ENCODE measurements at places on chromosomes 2 and 18.

DNA sequence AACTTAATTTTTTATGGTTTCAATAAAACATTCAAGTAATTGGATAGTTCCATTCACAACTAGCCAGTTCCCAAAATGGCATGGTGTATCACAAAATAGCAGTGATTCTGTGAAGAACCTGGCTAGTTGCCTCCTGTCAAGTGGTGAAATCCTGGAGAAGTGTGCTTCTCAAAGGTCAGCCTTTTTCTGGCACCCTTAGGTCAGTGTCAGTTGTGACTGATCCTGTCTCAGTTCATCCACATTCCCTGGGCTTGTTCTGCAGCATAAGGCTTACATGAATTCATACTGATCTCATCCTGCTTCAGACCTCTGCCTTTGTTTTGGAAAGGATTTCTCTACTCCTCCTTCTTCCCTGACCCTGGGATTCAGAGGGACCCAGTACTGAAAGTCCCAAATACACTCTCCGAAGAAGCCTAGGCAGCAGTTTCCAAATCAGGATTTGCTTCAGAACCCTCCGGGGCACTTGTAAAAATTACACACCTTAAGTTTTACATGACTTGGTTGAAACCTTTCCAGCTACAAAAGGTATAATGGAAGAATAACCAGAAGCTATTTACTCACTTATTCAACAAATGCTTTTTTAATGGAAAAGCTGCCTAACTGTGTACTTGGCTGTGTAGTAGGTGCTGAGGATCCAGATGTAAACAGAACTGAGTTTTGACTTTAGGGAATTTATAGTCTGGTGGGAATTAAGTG lies 11.0 kb downstream of the MAP3K20 start:
- no peak for DNase-seq

GRCh38 chr2:121159291-121160071 lies 125.5 kb downstream of the TFCP2L1 start:
- no peak for DNase-seq

DNA sequence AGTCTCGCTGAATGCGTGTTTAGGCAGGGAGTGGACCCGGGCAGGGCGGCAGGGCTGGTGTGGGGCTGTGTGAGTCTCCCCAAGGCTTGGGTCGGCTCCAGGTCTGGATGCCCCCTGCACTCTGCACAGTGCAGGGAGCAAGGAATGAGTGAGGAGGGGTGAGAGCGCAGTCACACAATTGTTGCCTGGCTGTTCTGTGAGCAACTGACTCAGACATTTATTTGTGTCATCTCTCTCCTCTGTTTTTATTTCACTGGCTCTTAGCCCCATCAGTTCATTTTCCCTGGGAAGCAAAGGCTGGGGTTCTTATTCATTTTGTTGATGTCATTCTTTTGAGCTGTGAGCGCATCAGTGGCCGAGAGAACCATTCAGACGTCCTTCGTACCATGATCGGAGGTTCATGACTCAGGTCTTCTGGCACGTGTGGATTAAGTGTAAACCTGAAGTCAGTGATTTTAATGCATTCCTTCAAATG lies 61.1 kb downstream of the GATA6 start:
- no peak for DNase-seq

DNA sequence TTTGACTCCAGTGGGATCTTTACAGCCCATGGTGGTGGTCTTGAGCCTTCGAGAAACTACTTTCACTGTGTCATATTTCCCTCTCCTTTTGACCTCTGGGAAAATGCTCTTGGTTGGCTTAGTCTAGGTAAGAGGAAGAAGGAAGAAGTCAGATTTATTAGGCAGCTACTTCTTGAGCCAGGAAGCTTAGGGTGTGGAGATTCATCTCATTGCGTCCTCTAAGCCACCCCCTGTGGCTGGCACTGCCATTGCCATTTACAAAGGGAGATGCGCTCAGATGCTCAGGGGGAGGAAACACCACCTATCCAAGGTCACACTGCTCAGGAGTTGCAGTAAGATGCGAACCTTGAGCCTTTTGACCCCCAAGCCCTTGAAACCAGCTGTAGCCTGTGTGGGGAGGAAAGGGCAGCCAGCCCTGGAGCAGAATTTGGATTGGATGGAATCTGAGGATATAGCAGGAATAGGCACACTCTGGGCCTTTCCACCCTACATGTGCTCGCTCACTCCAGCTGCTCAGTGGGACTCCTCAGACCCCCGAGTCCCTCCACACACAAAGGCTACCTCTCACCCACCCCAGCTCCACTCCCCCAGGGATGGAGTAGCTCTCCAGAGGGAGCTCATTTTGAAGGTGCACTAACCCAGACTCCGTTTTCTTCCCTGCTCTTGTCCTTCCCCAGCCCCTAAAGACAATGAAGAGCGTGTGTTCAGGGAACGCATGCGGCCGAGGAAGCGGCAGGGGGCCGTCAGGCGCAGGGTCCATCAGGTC lies 321.3 kb upstream of the EPAS1 start:
- no peak for DNase-seq

DNA sequence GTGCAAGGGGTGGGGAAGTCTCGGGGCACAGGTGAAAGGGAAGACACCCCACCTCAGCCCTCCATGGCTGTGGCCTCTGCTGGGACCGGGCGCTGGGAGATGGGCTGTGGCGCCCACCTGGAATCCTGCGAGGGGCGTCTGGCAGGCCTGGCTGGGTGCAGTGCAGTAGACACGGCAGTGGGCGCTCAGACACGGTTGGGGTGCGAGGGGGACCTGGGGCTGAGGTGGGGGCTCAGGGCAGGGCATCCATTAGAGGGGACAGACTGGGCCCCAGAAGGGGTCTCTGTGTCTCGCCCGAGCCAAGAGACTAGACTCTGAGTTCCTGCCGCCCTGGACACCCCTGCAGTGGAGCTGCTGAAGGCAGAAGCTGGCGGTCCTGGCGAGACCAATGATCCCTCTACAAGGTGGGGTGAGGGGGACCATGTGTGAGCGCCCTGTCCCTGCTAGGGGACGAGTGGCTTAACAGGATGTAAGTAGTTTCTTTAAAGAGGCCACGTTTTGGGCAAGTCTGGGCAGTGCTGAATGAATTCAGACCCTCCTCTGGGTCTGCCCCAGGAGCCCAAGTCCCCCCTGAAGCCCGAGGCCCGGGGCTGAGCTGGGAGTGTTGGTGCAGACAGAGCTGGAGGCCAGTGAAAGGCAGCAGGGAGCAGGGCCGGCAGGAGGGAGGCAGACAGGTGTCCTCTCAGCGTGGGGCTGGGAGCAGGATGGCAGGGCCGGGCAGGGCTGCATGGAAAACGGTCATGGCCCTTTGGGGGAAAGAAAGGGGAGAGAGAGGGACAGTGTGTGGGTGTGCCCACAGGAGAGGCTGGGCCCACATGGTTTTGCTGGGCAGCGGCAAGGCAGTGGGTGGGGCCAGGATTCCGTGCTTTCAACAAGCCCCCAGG lies 57.2 kb downstream of the HS6ST1 start:
- DNase-seq = no peak

- no peak for DNase-seq
These were observed 131.9 kb upstream of the CHAC2 start for GRCh38 chr2:53635694-53636093.

GRCh38 chr2:4047961-4048891 lies 344.9 kb downstream of the DCDC2C start:
- DNase-seq = no peak

DNA sequence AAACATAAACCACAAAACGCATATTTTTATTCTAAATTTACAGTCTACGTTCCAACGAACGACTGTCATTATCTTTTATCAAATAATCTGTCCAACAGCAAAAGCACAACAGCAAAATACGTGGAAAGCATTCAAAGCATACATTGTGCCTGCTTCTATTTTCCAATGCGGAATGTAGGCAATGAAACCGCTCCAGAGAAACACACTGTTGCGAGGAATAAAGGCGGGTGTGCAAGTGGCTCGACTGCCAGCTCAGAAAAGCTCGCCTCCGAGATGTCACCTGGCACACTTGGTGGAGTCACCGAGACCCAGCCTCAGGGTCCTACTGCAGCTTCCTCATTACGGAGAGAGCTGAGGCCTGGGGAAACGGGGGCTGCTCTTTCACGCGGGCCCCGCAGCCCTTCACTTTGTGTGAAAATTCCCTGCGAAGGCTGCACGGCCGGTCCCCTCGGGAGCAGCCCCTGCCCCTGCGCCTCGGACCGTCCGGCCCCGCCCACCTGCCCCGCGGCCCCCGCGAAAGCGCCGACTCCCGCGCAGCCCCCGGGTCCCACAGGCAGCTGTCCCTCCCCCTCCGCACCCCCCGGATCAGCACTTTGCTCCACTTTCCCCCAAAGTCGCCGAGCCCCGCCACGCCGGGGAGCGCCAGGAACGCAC lies 752 bp downstream of the MGAT4A start:
- DNase-seq = peak; percentile 55

DNA sequence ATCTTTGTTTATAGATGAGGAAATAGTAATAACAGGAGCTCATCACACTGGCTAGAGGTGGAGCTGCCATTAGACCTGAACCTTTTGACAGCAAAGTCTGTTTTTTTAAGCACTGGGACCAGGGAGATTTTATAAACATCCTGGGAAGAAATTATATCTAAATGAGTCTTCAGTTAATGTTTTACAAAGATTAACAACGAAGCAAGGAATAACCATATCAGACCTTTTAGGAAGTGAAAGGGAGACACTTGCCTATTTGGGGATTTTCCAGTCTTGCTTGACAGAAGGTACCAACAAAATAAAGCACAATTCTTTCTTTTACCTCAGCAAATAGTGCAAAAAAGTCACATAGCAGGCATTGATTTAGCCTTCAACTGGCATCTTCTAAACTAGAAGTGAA lies 777.0 kb downstream of the CPS1 start:
- DNase-seq = no peak

DNA sequence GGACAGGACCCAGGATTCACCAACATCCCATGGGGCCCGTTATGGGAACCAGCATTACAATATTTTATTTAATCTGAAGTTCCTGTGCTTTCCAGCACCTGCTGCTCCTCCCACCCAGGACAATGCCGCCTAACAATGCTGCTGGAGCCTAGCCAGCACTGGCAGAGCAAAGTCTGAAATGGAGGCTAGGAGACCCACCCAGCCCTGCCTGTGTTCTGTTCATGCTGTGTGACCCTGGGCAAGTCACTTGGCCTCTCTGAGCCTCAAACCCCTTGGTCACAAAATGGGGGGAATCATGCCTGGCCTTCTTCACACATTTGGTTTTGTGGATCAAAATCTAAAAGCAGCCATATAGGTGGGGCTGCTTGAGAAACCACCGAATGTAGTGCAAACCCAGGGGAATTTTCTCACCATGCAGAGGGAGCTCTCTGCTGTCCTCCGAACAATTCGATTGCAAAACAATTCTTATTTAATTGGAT lies 38.5 kb upstream of the ODC1 start:
- no peak for DNase-seq

GRCh38 chr18:4455113-4455811 lies at the start of gene DLGAP1:
Gene DLGAP1, minus strand, starts transcription at chr18:4455307.
- DNase-seq = no peak

DNA sequence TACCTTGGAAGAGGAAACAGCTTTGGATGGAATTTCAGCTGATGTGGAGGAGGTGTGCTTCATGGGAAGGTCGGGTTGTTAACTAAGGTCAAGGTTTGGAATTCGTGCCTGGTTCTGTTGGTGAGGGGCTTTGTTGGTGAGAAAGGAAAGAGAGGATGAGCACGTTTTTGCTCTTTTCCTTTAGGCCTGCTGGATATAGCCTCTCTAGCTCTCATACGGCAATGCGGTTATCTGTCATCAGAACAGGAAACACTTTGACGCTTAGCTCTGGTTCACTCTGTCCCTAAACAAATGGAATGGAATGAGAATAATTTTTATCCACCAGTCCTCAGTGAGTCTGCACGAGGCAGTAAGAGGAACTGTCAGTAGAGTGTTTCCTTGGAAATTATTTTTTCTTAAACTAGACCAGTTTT lies 169.7 kb upstream of the NOSTRIN start:
- DNase-seq = no peak

- DNase-seq = no peak
These were observed 490.9 kb downstream of the STK39 start for GRCh38 chr2:167756446-167756845.

- no peak for DNase-seq
These were observed 206.9 kb upstream of the SPRED2 start for GRCh38 chr2:65639156-65639864.

DNA sequence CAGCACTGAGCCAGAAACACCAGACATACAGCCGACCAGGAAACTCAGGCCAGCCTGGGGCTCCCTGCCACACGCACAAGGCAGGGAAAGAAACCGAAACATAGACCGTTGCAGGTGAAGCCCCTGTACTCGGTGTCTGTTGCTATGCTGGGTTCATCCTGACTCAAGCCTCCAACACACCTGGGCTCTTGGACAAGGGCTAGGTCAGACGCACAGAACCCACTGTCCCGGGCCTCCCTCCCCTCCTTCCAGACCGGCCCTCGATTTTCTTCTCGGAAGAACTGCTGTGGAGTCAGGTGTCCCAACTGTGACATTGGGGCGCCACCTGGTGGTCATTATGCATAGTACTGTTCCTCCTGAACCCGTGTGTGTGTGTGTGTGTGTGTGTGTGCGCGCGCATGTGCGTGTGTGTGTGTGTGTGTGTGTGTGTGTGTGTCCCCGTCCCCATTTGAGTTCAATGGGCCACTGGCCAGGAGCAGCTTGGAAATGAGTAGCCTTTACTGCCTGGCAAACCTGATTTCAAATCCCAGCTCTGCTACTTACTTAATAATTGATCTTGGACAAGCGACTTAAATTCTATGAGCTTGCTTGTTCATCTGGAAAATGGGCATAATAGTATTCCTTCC lies 55.4 kb upstream of the GLI2 start:
- peak; percentile 61 for DNase-seq

DNA sequence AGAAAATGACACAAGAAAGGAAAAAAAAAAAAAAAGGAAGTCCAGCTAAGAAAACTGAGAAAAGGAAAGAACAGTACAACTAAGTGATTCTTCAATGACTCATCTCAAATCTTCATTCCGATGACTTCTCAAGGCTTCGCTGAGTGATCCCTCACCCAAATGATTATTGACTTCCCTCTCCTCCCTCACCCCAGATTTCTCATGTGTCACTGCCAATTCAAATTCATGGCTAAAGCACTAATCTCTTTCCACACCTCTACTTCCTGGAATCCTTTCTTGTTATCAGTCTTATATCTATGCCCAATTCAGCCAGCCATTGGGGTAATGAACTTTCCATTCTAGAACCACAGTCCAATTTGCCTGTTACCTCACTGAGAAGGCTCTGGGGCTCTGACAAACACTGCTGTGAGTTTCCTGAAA lies 7.2 kb upstream of the ABCB11 start:
- DNase-seq = no peak

DNA sequence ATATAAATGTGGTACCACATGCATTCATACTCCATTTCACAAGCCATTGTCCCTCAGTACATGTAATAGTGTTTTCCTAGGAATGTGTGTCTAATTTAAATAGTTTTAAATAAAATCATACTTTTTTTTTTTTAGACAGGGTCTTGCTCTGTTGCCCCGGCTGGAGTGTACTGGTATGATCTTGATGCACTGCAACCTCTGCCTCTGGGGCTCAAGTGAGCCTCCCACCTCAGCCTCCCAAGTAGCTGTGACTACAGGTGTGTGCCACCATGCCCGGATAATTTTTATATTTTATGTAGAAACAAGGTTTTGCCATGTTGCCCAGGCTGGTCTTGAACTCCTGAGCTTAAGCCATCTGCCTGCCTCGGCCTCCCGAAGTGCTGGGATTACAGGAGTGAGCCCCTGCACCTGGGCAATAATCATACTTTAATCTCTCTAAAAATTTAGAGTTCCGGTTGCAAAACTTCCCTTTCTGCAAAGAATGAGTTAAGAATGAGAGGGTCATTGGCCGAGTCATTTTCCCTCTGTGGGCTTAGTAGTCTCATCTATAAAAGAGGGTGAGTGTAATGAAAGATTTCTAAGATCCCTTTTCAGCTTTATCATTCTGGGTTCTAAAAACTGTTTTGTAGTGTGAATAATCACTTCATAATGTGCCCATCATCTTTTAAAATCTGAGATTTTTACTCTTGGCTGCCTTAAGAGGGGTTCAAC lies 116.0 kb upstream of the PELI1 start:
- DNase-seq = no peak

Data from CD8-positive, alpha-beta memory T cell (primary cell).